Activated CD8-positive, alpha-beta memory T cell treated with anti-CD3 and anti-CD28 coated beads for 1 hour (primary cell): ENCODE measurements at places on chromosomes 5 and 9.

GRCh38 chr9:69519470-69520240, 152.5 kb downstream of the APBA1 start:
- DNase-seq = no peak

DNA sequence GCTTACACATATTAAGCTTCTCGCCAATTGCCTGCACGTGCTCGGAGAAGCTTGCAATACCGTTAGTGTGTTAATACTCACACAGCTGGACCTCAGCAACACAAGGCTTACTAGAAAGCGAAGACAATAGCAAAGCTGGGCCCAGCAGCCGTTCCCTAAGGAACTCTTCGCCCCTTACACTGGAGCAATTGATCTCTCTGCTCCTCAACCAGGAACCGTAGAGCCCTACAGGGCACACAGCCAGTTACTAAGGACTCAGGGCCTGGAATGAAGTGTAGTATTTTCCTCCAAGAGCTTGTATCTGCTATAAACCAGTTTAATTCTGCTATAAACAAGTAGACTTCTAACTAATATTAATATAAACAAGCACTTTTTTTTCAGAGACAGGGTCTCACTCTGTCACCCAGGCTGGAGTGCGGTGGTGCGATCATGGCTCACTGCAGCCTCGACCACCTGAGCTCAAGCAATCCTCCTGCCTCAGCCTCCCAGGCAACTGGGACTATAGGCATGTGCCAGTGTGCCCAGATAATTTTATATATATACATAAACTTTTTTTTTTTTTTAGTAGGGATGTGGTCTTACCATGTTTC, 67.0 kb upstream of the SIMC1 start:
- no peak for DNase-seq

DNA sequence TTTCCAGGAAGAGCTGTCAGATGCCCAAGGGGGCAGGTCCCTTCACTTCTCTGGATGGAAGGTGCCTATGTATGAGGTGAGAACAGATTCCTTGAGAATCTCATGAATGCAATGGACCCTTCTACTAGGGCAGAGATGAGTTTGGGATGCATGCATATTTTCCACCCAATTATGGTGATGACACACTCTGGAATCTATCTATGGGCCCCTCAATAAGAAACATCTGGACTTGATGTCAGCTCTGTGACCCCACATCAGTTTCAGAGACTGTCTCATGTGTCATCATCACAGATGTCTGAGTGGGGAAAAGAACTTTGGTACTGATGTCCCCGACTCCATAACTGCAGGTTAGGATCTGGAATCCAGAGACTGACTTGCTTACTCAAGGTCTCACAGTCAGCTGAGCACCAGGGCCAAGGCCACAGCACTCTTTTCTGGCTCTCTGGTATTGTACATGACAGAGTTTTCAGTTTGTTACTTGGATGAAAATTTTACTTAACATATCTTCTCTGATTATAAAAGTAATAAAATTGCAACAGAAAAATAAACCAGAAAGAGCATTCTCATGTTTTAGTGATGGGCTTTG, 177.0 kb downstream of the DCP2 start:
- no peak for DNase-seq

DNA sequence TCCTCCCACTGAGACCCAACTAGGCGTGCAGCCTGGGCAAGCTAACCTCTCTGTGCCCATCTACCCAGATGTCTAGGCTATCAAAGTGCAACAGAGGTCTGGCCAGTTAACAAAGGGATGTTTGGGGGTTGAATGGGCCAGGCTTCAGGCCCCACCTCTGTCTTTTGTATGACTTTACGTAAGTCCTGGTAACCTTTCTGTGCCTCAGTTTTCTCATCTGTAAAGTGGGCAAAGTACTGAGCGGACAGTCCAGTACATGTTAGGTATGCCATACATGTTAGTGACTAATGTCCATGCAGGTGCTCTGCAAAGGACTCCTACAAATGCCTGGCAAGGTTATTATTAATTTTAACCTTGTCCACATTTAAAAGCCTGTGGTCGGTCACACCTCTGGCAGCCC, 14.0 kb downstream of the NR5A1 start:
- no peak for DNase-seq

GRCh38 chr5:84791138-84791537, 406.5 kb upstream of the EDIL3 start:
- no peak for DNase-seq

GRCh38 chr5:55467862-55468551, 66.8 kb downstream of the PLPP1 start:
- no peak for DNase-seq
